ENCODE measurements at places on chromosomes 16 and 17.

GRCh38 chr17:66580184-66580955 lies 254.5 kb upstream of the CACNG5 start:
- DNase-seq = peak; percentile 55

DNA sequence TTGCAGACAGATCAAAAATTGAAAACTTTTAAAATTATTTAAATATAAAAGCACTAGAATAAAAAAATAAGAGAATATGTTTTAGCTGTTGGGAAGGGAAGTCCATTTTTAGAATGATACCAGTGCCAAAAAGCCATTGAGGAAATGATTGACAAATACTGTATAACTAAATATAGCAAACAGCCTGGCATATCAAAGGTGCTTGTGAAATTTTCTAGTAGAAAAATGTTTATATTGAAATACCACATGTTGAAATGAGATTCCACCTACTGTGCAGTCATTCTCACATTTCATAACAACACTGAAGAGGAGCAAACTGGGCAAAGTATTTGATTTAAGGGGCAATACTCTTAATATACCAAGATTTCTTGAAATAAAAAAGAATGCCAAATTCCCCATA lies 183.5 kb downstream of the PHKB start:
- DNase-seq = no peak

DNA sequence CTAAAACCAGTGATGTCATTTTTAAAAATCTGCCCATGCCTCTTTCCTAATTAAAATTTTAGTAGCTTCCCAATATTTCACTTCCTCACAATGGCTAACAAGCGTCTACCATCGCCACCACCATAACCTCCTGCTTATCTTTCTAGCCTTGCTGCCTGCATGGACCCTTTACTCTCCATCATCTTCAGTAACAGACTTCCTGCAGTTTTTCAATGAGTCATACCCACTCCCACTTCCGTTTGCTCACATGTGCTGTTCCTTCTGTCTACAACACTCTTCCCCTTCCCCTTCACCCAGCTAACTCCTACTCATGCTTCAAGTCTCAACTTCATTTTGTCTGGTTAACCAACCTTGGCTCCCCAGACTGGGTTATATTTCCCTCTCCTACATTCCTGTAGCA lies 12.8 kb upstream of the SKAP1 start:
- DNase-seq = no peak

DNA sequence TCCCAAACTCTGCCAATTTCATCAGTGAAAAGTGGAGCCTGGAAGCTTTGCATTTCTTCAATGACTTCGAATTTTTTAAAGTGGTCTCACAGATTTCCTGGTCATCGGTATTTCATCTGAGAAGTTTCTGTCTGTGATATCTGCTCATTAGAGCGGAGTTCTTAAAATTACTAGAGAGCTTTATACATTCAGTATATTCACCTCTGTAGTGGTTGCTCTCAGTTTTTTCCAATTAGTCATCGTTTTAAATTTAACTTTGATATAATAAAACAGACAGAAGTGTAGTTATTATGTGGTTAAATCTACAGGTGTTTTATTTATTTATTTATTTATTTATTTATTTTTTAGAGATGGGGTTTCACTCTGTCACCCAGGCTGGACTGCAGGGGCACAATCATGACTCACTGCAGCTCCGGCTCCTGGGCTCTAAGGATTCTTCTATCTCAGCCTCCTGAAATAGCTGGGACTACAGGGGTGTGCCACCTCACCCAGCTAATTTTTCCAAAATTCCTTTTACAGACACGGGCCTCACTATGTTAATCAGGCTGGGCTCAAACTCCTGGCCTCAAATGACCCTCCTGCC lies 16.0 kb downstream of the ARHGAP17 start:
- no peak for DNase-seq

DNA sequence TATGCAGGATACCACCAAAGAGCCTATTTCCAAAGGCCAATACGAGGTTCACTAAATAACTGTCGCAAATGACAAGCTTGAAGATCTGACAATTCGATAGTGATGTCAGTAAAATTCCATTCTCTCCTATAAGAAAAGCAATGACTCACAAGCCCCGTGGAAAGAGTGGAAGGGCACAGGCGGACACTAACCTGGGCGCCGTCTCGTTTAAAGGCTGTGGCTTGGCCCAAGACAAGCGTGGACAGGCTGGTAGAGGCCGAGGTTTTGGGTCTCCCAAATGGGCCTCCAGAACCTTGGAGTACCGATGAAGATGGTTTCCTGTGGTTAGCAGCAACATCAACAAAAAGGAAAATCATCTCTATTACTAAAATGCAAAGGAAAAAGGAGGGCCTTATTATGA lies 16.5 kb upstream of the SLC38A8 start:
- DNase-seq = no peak

- no peak for DNase-seq
Measured at GRCh38 chr16:89931305-89931896, 8.3 kb downstream of the TUBB3 start.

GRCh38 chr17:73091410-73091769 lies 1.1 kb downstream of the SLC39A11 start:
- no peak for DNase-seq

GRCh38 chr16:19184823-19185509 lies 16.9 kb downstream of the SYT17 start:
- DNase-seq = peak; percentile 80

- DNase-seq = no peak
Measured at GRCh38 chr16:4572715-4573114, 16.6 kb downstream of the C16orf96 start.

DNA sequence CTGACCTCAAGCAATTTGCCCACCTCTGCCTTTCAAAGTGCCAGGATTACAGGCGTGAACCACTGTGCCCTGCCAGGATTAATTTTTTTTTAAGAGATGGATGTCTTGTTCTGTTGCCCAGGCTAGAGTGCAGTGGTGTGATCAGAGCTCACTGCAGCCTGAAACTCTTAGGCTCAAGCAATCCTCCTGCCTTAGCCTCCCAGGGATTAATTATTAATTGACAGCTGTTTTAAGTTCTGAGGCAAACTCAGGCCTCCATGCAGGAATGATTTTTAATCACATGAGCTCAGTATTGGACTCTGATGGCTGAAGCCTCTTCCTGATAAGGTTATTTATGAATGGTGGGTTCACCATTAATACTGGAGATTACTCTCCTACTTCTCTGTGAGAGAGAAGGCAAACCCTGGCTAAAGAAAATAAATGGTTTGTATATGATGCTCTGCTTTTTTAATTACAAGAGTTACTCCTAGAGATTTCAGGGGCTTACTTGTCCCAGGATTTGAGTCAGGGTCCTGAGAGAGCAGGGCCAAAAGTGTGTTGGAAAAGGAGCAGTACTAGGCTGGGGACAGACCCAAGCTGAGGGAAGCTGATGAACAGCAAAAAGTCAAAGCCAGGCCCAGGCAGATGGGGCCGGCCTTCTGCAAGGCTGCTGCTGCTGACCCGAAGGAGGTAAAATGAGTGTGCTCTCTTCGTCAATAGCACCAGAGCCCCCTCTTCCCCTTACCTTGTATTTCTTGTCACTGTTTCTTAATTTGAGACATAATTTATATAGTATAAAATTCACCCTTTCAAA lies 56.9 kb upstream of the HAS3 start:
- no peak for DNase-seq

- peak; percentile 84 for DNase-seq
Measured at GRCh38 chr17:38719943-38720641, 10.0 kb upstream of the CISD3 start.

GRCh38 chr17:45732926-45733505 lies 51.1 kb upstream of the CRHR1 start:
- no peak for DNase-seq

- no peak for DNase-seq
Measured at GRCh38 chr16:87201790-87202189, 115.4 kb downstream of the C16orf95 start.

DNA sequence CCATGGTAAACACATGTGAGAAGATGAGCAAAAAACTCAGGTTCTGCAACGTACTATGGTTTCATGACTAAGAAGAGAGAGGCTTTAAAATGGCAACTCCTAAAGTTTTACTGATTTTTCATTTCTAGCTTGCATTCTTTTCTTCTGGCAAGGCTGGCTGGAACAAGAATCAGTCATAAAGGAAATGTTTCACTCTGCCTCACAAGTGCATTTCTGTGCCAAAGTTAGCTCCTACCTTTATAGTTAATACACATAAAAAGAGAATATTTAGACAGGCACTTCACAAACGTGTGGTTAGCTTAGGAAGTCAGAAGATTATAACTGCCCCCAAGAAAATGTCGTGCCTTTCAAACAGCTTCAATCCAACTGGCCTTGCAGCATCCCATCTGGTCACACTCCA lies 417.1 kb upstream of the CDH11 start:
- no peak for DNase-seq

Data from iPS-NIHi11 (cell line).